ENCODE measurements at places on chromosomes 7 and 10.

DNA sequence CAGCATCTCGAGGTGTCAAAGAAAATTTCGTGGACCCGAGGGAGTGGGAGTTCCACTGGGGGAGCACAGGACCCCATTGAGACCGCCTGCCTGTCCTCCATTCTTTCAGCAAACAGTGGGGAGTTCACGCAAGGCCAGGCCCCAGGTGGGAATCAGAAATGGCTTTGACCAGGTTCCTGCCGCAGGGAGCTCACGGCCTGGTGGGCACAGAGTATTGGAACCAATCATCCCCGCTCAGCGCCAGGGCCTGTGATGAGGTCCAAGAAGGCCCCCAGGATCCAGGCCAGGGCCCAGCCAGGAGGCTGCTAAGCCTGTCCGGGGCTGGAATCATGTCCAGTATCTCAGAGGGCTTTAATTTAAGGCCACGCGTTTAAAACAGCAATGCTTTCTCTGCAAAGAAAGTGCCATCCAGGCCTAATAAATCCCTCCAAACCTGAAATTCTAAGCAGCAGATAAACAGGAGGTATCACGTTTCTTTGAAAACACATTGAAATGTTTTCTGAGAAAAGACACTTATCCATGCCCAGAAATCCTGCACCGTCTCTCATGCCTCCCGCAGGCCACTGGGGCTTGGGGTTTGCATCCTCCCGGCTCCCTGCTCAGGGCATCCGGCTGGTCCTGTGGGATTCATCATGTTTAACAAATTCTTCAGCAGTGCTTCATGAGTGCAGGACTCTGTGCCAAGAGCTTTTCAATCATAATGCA lies 125.7 kb downstream of the OAT start:
- DNase-seq: no peak

GRCh38 chr7:100152937-100153666 lies 4.4 kb downstream of the LAMTOR4 start:
- DNase-seq: no peak

DNA sequence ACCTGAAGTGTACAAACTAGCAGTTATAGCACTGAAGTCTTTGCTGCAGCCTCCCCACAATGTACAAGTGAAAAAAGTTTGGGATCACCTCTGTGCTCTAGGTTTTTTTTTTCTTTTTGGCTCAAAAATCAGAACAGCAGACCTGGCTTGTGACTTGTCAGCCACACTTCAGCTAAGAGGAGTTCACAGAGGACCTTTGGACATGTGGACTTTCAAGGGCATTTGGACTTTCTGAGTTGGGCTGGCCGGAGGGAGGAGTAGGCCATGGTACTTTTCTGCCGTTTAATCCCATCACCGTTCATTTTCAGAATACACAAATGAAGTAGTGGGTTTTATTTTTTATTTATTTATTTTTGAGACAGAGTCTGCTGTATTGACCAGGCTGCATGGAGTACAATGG lies 21.9 kb upstream of the ACSL5 start:
- no peak for DNase-seq

- peak; percentile 96 for DNase-seq
Observed at GRCh38 chr7:16657656-16658279, 11.8 kb downstream of the BZW2 start.

GRCh38 chr10:93267521-93267920 lies 193.8 kb downstream of the CYP26A1 start:
- DNase-seq: no peak

- DNase-seq: no peak
Observed at GRCh38 chr7:50405221-50405620, 44.9 kb downstream of the FIGNL1 start.

DNA sequence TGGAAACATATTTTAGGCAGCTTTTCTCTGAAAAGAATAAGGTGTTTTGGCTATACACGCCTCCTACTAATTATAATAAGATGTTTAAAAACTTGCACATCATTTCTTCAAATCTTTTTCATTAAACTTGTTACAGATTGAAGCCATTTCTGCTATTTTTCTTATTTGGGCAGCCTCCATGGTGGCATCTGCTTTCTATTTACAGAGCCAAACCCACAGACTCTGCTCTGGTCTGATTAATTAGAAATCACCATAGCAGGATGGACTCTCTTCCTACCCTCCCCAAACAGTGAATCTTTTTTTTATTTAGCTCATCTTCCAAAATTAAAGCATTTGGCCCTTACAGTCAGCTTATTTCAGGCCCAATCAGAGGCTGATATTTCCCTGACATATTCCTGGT lies 85.7 kb upstream of the AOAH start:
- no peak for DNase-seq

DNA sequence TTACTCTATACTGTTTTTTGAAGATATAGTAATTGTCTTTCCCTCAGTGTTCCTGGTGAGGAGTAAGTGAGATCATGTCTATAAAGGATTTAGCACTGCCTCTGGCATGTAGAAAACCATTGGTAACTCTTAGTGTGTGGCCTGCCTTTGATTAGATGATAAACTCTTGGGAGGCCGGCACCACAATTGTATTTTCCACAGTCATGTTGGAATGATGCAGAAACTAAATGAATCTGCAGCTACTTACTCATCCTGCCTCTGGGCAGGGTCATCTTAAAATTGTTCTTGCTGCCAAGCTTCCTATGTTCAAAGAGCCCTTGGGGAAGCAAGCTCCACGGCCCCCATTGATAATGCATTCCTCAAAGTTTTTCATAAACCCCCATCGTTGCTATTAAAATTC lies 204.6 kb downstream of the ANKRD7 start:
- DNase-seq: no peak

DNA sequence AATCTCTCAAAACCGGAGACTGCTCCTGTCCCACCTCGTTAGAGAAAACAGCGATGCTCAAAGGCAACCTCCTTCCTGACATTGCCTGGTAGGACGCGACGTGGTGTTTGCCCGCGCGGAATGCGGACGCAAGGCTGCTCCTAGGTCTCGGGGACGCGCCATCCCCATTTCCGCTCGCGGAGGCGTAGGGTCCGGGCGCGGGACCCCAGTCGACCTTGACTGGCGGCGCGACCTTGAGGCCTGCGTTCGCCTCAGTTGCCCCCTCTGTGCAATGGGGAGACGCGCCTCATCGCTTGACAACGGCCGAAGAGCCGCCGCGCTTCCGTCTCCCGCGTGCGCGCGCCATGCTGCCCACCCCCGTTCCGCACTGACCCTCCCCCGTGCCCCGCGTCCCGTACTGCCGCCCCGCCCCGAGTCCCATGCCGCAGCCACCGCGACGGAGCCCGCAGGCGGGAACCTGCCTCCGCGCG lies 412 bp upstream of the PPIA start:
- peak; percentile 46 for DNase-seq

GRCh38 chr10:6396652-6397051 lies 183.4 kb downstream of the PRKCQ start:
- DNase-seq: peak; percentile 92

DNA sequence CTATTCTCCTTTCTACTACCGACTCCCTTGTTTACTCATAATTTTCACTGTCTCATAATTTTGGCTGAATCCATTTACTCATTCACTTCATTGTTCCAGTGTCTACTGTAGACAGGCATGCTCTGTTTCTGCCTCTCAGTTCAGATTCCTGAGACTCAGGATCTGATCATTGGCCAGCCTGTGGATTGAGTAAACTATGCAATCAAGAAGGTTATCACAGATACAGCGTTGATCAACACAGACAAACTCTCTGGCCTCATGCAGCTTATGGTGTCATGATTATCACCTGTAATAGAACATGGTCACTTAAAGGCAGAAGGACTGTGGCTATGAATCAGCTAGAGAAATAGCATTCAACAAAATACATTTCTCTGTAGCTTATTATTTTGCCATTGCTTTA lies 86.0 kb downstream of the SEMA3E start:
- no peak for DNase-seq

DNA sequence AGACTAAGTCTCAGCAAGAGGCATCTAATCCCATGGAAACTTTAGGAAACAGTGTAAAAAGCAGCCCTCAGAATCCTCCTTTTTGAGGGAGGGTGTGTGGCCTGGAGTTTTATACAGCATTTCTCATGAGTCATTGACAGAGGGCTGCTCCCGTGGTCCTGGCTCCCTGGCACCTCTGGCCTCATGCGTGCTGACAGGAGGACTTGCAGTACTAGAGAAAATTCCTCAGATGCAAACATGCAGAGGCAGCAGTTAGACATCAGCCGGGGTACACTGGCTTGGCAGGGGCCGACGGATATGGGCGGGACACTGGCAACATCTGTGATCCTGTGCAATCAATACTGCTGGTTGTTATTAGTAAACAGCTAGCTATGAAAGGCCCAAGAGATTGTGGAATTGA lies 925.1 kb upstream of the CELF2 start:
- DNase-seq: peak; percentile 62

DNA sequence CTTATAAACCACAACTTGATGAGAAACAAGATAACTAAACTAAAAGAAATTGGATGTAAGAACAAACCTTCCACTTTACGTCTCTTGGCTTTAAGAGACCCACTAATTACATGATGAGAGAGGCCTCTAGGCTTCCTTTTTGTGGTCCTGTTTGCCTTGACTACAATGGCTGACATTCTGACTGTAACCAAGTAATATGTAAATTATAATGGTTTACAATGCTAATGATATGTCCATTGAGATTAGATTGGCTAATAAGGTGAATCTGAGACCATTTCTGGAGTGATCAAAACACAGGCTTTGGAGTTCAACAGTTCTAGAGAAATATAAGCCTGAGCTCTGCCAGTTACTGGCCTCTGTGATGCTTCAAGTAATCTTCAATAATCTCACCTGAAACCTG lies 39.4 kb upstream of the AGMO start:
- DNase-seq: no peak

GRCh38 chr10:11668847-11669610 lies 57.6 kb upstream of the USP6NL start:
- no peak for DNase-seq

- DNase-seq: no peak
Observed at GRCh38 chr10:15244635-15245197, 76.2 kb upstream of the NMT2 start.

- DNase-seq: no peak
Observed at GRCh38 chr10:78433076-78433595, 399.5 kb downstream of the RPS24 start.

DNA sequence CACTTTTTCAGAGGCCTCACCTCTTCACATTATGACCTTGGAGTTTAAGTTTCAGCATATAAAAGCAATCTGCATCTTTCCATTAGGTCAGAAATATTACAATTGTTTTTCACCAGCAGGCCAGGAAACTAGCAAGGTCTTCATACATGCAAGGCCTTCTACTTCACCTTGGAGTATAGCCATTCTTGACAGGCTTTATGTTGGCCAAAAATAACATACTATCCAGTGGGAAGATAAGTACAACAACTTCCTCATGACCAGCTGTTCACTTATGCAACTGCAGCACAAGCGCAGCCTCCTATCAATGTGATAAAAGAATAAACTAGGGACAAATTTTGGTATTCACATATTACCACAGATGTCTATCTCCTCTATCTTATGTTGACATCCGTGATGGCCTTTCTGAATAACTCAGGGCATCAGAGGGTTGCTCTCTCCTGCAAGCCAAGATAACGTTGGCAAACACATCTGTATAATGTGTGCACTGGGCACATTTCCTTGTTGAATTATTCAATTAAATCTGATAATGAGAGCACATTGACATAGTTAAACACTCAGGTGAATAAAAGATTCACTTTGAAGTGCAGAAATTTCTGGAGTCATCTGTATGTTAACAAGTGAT lies 239.8 kb downstream of the FZD1 start:
- DNase-seq: no peak

- no peak for DNase-seq
Observed at GRCh38 chr10:95660283-95660682, 3.8 kb upstream of the ALDH18A1 start.

GRCh38 chr7:47400001-47400400 lies 181.9 kb downstream of the TNS3 start:
- DNase-seq: no peak

DNA sequence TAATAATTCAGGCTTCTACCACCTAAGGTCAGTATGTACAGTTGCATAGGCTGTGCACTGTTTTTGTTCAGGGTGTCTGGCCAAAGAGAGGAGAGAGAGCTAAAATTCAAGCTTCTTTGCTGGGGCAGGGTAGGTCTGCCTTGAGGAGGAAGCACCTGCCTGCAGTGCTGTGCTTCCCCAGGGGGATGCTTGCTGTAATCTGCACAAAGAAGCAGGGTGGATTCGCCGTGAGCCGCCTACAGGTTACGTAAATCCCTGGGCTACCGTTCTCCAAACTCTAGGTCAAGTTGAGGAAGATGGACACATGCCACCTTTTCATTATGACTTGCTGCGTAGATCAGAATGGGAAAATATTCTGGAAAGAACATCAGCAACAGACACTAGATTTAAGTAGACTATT lies 543.3 kb downstream of the TNS3 start:
- no peak for DNase-seq

- DNase-seq: no peak
Observed at GRCh38 chr10:85045046-85045445, 716.7 kb downstream of the CCSER2 start.

DNA sequence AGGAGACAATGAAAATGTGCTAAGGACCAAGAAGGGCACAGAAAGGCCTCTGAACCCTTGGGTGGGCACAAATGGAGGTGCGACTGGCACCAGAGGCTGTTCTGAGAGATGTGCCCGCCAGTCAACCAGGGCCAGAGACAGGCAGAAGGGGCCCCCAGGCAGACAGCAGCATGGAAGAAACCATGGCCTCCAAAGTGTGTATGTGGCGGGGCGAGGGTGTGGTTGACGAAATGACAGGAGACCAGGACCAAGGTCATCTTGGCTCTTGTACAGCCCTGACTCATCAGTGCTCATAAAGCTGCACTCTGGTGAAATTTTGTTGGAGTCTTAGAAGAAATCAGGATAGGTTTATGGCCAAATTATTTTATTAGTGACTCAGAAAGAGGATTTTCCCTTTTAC lies 4.0 kb upstream of the MRPS24 start:
- peak; percentile 91 for DNase-seq

- DNase-seq: peak; percentile 12
Observed at GRCh38 chr7:71488308-71488707, 356.4 kb downstream of the GALNT17 start.

DNA sequence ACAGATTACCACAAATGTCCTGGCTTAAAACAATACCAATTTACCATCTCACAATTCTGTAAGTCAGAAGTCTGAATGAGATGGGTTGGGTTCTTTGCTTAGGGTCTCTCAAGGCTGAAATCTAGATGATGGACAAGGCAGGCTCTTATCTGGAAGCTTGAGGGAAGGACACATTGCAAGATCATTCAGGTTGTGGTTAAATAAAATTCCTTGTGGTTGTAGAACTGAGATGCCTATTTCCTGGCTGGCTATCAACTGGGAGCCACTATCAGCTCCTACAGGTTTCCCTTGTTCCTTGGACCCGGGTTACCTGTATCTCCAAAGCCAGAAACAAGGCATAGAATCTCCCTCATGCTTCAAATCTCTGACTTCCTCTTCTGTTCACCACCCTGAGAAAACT lies 148.4 kb downstream of the MDFIC start:
- no peak for DNase-seq

- DNase-seq: no peak
Observed at GRCh38 chr7:151322906-151323305, 18.7 kb upstream of the NUB1 start.

GRCh38 chr10:13317474-13317873 lies 17.6 kb upstream of the PHYH start:
- peak; percentile 45 for DNase-seq

Data from fibroblast of villous mesenchyme (primary cell).